Osteoblast (primary cell): ENCODE measurements at places on chromosomes 5 and 9.

DNA sequence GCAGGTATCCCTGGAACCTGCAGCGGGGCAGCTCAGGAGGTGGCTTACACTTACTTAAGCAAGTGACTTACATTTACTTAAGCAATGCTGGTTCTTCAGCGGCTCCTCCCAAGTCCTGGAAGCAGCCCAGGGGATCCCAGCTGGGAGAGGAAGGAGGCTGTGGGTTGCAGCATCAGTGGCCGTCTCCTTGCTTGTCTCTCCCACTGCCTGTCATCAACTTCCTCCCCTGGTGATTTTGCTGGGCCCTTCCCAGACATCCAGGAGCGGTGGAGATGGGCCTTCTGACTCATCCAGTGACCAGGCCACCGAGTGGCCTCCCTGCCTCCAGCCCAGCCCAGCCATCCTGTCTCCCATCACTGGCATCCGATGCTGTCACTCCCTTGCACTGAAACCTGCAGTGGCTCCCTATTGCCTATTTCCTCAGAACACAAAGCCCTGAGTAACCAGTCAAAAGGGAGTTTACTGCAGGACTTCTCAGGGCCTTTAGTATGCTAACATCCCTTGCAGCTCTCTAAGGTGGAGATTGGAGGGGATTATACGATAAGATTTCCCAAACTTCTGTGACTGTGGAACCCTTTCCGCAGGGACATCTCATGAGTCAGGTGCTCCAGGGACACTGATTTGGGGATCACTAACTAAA, 155.9 kb upstream of the PHYKPL start:
- DNase-seq = peak; percentile 83

DNA sequence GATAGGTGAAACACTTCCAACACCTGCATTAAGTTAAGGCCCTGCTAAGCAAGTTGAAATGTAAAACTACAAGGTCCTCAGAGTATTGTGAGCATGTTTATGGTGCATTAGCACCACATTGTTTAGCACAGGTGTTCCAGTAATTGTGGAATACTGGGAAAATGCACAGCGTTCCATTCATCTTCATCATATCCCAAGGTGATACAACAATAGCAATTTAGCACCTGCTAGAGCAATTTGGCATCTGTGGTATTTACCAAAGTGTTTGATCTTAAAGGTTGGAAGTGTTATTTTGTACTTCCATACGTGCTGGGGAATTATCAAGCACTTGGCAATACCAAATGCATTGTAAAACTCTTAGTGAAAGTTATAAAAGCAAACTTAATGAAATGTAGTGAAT, 266.8 kb downstream of the CYLC2 start:
- DNase-seq = no peak

DNA sequence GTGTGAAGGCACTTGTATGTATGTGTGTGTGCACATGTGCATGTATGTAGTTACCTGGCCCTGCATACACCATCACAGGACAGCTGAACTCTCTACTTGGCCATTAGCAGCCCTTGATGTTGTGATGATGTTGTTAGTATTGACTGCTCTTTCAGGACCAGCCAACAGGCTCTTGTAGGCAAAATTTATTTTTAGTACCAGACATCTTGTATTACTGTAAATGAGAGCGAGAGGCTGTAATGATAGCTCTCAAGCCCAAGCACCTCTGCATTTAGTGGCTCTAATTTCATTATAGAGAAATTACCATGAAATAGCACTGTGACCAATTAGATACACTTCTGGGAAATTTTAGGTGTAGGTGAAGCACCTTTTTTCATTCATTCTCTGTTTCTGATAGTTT, 158.0 kb downstream of the SMARCA2 start:
- no peak for DNase-seq

DNA sequence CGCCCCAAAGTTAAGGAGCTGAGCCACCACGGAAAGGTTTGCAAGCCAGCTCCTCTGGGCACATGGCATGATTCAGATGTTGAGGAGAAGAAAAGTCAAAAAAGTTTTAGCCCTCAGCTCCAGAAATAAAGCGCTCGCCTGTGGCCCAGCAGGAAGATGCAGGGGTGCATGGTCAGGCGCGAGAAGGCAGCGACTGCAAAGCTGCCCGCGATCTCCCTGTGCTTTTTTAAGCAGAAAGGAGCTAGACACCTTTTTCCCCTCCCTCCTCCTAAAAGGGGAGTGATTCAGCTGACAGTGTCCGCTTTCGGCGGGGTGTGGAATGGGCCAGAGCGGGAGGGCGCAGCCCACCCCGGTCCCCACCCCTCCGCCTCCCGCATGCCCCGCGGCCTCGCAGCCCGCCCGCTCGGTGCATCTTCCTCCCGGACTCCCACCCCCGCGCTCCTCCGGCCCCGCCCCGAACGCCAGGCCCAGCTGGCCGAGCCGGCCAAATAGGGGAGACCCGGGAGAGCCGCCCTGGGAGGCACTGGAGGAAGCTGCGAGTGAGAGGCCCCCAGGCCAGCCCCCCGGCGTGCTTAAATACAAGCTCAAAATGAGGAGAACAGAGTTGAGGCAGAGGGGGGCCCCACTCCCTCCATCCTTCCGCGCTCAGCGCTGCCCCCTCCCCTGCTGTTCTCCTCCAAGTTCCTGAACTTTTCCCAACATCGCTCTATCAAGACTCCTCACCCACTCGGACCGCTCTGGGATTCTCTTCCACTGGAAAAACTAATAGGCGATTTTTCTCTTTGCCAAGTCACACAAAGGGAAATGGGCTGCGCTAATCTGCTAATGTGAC, at the start of gene ADAMTS12:
Gene ADAMTS12 (minus strand): TSS at position 203 of the 832 bp plus-strand sequence. CDS start 134 bp downstream, at position 69.
- peak; percentile 93 for DNase-seq

GRCh38 chr9:130689937-130690700, 3.5 kb upstream of the EXOSC2 start:
- DNase-seq = peak; percentile 92

GRCh38 chr9:613771-614347, 227.6 kb upstream of the DMRT1 start:
- peak; percentile 91 for DNase-seq

DNA sequence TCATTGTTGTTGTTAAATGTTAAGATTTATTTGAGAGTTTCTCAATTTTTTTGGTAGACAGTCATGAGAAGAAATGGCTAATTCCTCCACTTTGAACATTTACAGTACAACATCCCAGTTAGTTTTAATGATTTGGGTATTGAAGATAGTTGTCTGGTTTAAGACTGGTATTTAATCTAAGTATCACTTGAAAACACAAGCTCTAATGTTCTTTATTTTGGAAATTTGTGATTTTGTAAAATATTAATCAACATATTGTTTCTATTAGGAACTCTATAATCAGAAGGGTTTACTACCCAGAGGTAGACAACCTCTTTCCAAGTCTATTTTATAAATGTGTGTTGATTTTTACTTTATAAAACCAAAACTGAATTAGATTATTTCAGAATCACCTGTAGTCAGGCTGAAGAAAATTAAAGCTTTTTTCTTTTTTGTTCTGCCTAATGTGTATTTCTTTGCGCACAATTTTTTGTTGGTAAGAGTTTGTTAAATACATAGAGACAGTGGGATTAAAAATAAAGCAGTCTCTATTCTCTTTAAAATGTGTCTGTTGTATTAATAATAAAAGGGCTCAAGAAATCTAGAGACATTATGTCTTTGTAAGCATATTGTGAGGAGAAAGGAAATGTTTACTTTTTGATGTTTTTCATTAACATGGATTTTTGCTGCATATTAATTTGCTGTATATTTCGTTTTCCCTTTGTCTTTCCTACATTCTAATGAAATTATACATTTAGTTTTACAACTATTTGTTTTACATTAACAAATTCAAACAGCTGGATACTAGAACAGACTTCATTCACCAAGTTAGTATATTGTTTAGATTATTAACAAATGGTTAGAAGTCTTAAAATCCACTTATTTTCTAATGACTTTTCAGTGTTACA, 3.9 kb upstream of the PURA start:
- DNase-seq = peak; percentile 73

- no peak for DNase-seq
Observed at GRCh38 chr5:14149672-14150274, 6.6 kb downstream of the TRIO start.

DNA sequence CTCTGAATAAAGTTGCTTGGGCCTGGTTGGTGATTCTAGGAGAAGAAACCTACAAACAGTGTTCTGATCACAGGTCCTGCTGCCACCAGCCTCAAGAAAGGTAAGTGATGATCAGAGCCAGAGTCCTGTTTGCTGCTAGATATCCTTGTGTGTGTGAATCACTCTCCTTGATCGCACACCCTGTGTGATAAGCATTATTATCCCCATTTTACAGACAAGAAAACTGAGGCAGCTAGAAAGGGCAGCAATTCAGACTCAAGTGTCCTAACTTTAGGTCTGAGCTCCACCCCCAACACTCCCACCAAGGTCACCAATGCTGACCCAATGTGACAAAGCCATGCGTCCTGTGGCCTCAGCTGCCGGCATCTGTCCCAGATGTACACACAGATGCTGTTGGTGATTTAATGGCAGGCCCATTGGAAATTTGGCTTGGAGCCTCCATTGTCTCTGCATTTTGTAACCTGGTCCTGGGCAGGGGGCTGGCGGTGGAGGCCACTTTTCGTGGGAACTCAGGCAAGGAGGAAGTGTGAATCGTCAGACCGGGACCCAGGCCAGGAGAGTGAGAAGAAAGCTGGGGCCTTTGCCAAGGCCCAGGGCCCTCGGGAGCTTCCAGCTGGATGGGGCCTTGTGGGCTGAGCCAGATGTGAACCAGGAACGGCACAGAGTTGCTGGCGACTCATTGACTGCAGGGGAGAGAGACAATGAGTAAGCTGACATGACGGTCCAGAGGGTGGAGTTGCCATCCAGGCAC, 29.8 kb upstream of the GGTA1 start:
- DNase-seq = peak; percentile 97

DNA sequence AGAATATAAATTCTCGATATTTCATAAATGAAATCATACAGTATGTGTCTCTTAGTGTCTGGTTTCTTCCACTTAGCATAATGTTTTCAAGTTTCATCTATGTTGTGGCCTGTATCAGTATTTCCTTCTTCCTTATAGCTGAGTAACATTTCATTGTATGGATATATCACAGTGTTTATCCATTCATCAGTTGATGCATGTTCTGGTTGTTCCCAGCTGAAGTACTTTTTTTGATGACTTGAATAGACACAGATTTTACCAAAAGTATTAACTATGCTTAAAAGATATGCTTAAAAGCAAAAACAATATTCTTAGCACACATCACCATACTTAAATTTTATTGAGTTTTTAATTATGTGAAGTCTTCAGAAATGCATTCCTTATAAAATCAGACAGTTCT, 12.7 kb downstream of the RAB14 start:
- DNase-seq = no peak

DNA sequence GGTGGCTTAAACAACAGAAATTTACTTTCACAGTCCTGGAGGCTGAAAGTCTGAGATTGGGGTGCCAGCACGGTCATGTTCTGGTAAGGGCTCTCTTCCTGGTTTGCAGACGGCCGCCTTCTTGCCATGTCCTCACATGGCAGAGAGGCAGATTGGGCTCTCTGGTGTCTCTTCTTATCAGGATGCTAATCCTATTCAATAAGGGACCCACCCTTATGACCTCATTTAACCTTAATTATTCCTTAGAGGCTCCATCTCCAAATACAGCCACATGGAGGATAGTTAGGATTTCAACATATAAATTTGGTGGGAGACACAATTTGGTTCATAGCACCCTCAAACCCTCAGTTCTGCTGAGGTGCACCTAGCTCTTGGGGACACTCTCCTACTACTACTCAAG, 180.4 kb downstream of the DAB2IP start:
- DNase-seq = no peak

DNA sequence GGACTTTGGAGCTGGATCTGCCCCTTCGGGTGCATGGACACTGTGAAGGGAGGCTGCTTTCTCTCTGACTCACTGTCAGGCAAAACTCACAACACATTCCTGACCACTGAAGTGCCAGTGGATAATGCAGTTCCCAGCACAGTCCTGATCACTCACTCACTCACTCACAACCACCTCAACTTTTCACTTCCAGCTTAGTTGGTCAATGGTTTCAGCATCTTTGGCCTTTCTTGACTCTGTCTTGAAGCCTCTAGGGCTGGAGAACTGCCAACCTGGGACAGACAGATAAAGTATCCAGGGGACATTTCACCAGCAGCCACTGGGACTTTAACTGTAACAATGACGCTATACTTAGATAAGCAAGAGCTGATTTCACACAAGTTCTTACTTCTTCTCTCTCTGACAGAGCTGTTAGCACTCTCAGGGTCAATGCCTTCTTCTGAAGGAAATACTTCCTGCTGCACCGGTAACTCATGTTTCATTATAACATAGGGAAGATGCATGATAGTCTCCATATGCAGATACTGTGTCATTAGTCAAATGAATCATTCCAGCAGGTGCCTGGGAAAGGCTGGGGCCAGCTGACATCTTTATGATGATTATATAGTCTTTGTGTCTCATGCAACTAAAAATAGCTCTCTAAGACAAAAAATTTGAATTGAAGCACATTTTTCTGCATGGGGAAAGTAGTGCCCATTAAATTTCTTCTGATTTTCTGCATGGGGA, 499.0 kb downstream of the SEMA5A start:
- peak; percentile 91 for DNase-seq

GRCh38 chr9:100472268-100472667, 681 bp upstream of the TMEFF1 start:
- DNase-seq = no peak

DNA sequence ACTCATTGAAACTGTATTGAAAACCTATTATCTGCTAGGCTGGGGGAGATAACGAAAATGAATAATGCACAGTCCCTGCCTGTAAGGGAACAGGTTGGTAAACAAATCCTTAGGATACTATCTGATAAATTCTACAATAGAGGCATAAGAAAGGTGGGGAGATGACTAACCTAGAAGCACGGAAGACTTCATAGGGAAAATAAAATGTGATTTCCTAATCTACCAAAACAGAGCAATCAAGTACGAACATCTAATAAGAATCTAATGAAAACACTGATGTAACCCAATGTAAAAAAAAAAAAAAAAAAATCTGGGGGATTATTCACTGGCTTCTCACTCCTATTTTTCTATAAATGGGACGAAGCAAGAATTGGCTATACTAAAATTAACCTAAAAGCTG, 124.4 kb downstream of the SLF1 start:
- DNase-seq = no peak

- DNase-seq = no peak
Observed at GRCh38 chr5:114207615-114208014, 154.3 kb upstream of the KCNN2 start.

- no peak for DNase-seq
Observed at GRCh38 chr5:88545338-88545737, 276.7 kb upstream of the TMEM161B start.

DNA sequence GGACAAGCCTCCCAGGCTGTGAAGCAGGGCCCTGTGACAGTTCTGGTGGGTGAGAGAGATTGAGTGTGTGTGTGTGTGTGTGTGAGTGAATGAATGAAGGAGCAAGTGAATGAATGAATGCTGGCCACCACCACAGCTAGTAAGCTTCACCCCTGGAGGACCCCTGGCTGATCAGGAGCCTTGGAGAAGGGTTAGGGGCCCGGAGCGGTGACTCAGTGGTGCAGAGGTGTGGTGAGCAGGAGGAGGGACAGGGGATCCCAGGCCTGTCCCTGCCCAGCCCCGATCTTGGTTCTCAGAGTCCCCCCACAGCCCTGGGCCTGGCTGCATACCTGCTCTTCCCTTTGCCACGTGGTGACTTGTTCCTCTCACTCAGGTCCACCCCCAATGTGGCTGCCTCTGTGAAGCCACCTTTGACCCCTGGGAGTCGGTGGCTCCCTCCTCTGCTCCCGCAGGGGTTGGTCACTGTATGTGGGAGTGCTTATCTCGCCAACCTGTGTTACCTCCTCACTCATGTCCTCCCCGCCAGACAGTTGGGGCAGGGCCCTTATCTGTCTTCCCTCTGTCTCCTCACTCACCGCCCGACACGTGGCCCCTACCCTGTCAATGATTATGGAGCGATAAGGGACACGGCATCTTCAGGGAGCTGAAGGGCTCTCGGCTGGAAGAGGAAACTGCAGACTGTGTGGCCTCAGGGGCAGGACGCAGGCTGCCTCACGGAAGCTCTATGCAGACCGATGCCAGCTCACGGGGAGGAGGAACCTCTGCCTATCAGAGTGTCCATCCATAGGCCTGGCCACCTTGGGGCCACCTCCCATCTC, 99.9 kb upstream of the PITX1 start:
- DNase-seq = no peak
